Activated naive CD4-positive, alpha-beta T cell treated with anti-CD3 and anti-CD28 coated beads, Interleukin-2, amount 50 U/mL, for 72 hours (primary cell): ENCODE measurements at places on chromosomes 5 and 9.
A peak's percentile ranks its signal among the peaks of the same experiment; 100 is the strongest.

GRCh38 chr9:69433392-69433791 is 108.4 kb downstream of the ENTREP1 start:
- no peak for DNase-seq

DNA sequence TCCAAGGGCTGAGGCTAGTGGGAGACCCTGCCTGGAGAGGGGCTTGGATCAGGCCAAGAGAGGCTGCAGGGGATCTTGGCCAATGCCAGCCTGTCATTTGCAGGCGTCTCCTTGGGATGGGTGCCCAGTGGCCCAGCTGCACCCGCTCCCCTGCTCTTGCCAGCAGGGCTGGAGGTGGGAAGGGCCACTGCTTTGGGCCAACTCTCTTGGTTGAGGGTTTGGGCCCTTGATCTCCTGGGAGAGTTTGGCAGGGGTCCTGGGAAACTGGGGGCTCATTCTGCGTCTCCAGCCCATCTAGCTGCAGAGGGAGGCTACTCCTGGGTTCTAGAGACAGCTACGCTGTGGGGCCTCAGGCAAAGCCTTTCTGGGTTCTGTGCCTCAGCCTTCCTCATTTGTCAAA is 10.5 kb downstream of the PSD2 start:
- no peak for DNase-seq

DNA sequence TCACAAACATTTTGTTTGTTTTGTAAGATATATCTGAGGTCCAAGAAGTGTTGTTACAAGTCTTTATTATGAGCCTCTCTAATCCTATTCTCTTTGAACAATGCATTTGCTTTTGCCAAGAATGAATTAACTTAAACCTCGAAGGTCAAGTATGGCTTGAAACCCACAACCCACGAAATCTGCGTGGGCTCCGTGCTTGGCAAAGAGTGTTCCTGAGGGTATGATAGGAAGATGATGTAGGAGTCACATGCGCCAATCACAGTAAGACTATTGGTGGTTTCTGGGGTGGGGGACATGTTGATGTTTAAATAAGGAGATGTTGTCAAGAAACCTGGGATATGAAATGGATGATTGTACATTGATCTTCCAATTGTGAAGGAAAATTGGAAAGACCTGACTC is 330.8 kb upstream of the RFX3 start:
- DNase-seq = no peak

DNA sequence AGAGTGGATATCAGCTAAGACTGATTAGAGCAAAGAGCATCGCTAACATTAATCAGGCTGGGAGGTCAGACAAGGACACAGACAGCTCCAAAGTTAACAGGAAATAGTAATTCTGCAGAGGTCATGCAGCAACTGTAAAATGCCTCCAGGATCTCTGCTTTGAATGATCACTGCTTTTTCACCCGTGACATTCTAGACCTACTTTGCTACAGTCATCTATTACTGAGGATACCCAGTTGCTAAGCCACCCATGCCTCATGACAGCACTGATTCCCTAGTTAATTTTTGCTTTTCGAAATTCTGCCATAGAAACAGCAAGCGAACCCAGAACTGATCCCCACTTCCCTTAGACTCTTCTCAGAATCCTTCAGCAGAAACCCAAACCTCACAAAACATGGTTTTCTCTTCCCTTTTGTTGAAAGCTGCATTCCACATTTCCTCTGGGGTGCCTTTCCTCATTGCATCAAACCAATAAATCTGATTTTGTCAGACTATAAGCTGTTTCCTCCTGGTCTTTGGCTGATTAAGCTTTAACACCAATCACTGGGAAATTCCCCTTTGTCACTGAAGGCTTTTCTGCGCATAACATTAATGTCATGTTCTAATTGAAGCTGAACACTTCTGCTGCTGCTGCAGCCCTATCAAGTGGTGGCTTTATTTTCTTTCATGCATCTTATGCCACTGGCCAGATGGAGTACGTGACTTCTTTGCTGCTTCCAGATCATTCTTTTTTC is 201.1 kb upstream of the CHD1 start:
- no peak for DNase-seq

DNA sequence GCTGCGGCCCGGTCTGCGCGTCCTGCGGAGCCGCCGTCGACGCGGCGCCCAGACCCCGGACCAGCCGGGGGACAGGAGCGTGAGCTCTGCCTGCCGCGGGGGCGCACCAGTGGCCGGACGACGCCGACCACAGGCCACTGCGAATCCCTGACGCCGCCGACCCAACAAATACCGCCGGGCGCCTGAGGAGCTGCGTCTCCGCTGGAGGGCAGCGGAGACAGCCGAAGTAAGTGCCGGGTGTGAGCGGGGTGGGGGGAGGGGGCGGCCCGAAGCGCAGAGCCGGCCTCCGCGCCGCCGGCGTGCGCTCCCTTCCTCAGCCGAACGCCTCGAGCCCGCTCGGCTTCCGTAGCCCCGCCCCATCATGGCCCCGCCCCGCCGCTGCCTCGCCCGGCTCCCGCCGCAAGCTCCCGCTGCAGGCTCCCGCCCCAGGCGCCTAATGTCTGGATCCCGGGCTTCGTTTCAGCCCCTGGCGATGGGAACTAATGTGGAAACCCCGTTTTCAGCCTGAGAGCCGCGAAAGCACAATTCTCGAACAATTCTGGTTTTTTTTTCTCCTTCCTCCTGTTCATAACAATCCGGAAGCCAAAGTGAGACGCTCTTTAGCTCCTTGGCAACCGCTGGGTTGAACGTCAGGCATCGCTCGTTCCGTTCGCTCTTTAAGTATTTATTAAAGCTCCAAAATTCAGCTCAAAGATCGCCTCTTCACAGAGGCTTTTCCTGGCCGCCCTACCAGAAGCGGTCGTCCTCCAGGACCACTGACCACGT is at the start of gene RFK:
TSS of gene RFK (minus strand) at position 232 of the 765 bp plus-strand sequence. CDS start 255 bp downstream, outside the sequence.
- DNase-seq = peak; percentile 91

DNA sequence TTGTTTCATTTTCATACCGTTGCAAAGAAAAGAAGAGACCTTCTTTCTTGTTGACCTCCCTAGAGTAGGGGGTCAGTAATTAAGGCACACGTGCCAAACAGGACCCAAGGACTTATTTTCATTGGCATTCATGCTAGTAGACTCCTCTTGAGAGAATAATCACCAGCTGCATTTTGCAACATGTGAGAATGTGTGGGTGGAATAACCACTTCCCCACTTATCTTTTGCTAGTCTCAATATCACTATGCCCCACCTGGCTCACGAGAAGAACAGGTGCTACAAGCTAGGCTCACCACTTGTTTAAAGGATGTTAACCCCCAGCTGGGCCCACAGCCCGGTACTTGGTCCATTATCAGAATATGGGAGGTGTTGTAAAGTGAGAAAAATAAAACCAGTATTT is 460.7 kb upstream of the MEF2C start:
- DNase-seq = no peak

- no peak for DNase-seq
Measured at GRCh38 chr5:170411100-170411499, 21.9 kb upstream of the KCNMB1 start.

DNA sequence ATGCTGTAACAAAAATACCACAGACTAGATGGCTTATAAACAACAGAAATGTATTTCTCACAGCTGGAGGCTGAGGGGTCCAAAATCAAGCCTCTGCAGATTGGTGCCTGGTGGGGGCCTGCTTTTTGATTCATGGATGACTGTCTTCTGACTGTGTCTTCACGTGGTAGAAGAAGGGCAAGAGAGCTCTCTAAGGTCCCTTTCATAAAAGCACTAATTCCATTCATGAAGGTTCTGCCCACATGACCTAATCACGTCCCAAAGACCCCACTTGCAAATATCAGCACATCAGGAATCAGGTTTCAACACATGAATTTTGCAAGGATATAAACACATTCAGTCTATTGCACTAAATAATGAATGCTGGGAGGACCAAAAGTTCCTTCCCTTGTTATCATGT is 278.4 kb downstream of the MARCHF11 start:
- DNase-seq = no peak

GRCh38 chr5:148343603-148344487 is 8.5 kb downstream of the SPINK9 start:
- no peak for DNase-seq

- DNase-seq = no peak
Measured at GRCh38 chr9:126234681-126235335, 91.8 kb upstream of the MVB12B start.

- DNase-seq = no peak
Measured at GRCh38 chr9:110729641-110730040, 61.0 kb downstream of the MUSK start.

- no peak for DNase-seq
Measured at GRCh38 chr5:139137697-139138096, 60.5 kb downstream of the SIL1 start.

DNA sequence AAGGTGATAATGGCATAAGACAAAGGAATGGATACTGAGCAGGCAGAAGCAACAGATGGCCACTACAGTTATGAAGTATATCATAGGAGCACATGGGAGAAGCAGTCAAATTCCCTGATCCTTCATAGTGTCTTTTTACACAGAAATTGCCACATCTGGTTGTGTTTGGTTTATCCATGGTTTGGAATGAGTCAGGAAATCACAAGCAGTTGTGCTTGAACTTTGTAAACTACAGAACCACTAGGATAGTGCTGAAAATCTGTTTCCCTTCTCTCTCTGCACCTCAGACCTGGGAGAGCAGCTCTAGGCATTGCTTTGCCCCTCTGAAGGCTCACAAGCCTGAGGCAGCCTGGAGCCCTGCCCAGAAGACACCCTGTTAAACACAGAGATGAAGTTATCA is 134.0 kb downstream of the DMRT2 start:
- no peak for DNase-seq

DNA sequence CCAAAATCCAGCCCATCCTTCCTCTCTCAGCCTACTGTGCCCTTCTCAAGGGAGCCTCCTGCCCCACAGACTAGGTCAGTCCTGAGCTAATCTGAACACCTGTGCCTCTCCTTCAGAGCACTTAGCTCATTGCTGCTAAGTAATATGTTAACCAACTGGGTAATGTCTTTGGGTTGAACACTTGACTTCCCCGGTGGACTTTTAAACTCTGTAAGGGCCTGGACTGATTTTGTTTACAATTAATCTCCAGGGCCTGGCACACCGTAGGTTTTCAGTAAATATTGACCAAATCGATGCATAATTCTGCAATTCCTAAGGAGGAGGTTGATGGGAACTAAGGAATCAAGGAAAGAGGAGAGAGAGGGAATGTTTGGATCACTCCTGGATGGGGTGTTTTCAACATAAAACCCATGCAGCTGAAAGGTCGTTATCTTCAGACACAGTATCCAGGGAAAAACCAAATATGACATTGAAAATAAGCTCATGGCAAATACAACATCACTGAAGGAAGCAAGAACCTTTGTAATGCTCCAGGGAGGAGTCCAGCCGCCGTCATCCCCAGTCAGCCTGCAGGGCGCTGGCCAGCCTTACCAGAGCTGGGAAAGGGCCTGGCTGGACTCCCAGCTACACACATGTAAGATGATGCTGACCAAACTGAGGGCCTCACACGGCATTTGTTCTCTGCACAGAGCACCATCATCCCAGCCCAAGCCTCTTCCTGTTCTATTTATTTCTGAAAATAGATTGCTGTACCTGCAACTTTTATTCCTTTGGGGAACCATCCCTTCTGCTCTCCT is 166.3 kb downstream of the C5orf15 start:
- no peak for DNase-seq

- DNase-seq = no peak
Measured at GRCh38 chr5:31860726-31861433, 221.9 kb downstream of the PDZD2 start.

GRCh38 chr5:59471463-59471862 is 422.1 kb downstream of the PDE4D start:
- no peak for DNase-seq

- no peak for DNase-seq
Measured at GRCh38 chr9:136916330-136917184, 28.0 kb downstream of the FBXW5 start.

- DNase-seq = no peak
Measured at GRCh38 chr5:132271251-132272246, 14.1 kb downstream of the PDLIM4 start.

GRCh38 chr5:89123581-89123980 is 240.6 kb upstream of the MEF2C start:
- DNase-seq = no peak

GRCh38 chr9:78919701-78920100 is 622.8 kb downstream of the PSAT1 start:
- DNase-seq = no peak

DNA sequence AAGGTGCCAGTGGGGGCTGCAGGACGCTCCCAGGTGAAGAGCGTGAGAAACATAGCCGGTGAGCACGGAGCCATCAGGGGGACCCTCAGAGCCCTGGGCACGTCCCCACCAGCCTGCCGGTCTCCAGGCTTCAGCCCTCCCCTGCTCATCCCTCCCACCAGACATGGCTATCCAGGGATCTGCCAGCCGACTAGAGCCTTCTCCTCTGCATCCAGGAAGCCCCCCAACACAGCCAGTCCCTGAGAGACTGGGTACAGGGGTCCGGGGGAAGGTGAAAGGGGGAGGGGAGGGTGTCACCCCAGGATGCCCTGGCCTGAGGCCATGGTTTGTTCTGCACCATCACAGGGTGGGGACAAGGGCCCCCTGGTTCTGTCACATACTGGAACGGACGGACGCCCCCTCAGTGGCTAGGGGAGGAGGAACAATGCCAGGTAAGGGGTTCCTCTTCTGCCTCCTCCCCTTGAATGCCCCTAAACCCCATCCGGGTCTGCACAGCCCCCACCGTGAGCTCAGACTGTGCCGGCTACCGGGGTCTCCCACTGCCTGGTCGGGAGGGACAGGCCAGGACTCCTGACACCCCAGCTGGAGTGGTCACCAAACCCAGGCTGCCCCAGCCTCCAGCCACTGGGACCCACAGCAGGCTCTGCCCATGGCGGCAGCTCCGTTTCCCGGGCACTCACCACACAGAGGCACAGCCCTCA is 34.3 kb downstream of the NACC2 start:
- DNase-seq = no peak

DNA sequence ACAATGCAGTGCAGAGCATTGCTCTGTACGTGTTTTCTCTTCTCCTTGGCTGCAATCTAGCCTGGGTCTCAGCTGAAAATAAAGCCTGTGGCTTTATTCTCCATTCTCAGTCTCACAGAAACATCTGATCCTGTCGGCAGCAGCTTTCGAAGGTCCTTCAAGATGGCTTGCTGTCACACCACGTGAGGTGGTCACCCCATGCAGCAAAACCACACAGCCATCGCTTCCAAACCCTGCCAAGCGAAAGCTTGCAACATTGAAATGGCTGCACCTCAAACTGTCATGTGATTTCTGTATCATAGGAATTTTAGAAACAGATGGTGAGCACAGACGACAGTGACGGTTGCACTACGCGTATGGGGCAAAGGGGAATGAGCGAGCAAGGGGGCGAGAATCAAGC is 98.5 kb upstream of the SMARCA2 start:
- DNase-seq = no peak

GRCh38 chr5:81006947-81007636 is 46.9 kb downstream of the RASGRF2 start:
- no peak for DNase-seq
